ENCODE measurements at places on chromosomes 1 and 21.

GRCh38 chr1:171346881-171347280 lies 32.9 kb downstream of the FMO4 start:
- no peak for DNase-seq

DNA sequence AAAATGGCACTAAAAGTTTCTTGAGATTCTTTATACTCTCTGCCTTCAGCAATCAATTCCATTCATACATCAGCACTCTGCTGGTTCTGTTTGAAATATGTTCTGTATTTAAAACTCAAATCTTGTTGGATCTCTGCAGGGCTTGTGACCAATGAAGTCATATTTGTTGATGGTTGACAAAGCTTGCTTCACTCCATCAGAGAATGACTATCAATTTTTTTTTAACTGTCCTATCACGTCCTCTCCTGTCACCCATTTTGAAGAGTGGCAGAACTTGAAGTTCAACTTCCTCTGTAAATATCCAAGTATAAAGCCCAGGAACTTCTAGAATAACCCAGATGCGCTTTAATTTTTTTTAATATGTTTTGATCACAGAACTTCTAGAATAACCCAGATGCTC lies 10.9 kb downstream of the PRDX6 start:
- DNase-seq: no peak

DNA sequence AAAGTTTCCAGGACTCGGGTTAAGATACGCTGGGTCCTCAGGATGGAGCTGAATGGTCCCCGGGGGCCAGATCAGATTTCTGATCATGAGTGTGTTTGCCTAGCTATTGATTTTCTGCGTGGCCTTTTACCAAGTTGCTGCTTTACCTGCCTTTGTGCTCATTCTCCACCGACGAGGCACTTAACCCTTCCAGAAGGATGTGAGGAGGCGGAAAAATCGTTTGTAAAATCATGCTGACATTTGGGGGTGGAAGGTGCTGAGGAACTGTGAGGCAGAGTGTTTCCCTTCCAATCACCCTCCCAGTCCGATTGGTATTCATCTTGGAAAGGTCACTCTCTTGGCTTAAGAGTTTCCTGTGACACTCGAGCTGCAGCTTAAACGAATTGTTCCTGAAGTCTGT lies 337.1 kb upstream of the KAZN start:
- DNase-seq: no peak

GRCh38 chr21:35965699-35966098 lies 94.6 kb downstream of the SETD4 start:
- no peak for DNase-seq

DNA sequence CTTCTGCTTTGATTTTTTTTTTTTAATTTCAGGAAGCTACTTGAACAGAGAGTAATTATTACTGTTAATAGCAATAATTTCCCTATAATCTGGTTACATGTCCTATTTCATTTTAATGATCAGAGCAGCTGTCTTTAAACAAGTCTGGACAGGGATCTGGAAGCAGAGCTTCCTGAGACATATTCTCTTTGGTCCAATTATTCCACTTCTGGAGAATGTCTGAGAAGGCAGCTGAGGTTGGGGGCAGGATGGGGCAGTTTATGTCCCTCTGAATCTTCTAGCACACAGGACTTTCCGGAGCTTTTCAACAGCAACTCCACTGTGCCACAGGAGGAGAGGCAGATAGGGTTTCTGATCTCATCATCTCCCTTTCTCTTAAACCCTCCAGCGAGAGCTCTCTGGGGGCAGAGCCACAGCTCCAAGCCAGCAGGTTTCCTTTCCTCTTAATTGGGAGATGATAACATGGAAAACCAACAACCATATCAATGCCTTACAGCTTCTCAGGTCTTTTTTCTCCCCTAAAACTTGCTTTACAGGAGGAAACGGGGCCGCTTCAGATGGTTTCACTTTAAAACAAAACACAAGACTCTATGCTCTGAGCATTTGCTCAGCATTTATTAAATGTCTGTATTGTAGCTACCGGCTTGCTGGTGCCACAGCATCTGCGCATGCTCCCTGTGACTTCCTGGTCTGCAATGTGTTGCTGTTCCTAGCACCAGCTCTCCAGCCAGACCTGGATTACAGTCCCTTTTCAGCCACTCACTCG lies 425.7 kb upstream of the USP24 start:
- DNase-seq: no peak

GRCh38 chr1:155186067-155186793 lies 12.6 kb downstream of the TRIM46 start:
- DNase-seq: no peak

DNA sequence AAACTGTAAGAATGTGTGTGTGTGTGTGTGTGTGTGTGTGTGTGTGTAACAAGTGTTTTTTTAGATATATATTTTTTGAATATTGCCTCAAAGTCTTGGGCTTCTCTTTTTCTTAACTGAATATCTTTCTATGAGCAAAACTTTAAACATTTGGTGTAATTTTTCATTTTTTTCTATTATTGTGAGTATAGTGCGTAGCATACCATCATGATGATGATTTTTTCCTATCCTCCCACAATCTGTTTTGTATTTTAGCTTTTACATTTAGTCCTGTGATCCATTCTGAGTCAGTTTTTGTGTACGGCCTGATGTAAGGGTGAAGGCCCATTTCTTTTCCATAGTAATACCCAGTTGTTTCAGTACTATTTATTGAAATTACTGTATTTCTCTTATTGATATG lies 680.6 kb downstream of the TTLL7 start:
- DNase-seq: no peak

- DNase-seq: no peak
Measured at GRCh38 chr21:38671773-38672172, 134.0 kb upstream of the ETS2 start.

GRCh38 chr1:210323957-210324356 lies 4.7 kb upstream of the HHAT start:
- no peak for DNase-seq

GRCh38 chr1:97123717-97124431 lies 402.3 kb downstream of the PTBP2 start:
- DNase-seq: no peak

GRCh38 chr1:68442822-68443556 lies 6.8 kb downstream of the RPE65 start:
- DNase-seq: no peak

GRCh38 chr1:61807606-61808140 lies 65.4 kb downstream of the PATJ start:
- no peak for DNase-seq

- DNase-seq: no peak
Measured at GRCh38 chr1:177275736-177276135, 105.0 kb downstream of the BRINP2 start.

DNA sequence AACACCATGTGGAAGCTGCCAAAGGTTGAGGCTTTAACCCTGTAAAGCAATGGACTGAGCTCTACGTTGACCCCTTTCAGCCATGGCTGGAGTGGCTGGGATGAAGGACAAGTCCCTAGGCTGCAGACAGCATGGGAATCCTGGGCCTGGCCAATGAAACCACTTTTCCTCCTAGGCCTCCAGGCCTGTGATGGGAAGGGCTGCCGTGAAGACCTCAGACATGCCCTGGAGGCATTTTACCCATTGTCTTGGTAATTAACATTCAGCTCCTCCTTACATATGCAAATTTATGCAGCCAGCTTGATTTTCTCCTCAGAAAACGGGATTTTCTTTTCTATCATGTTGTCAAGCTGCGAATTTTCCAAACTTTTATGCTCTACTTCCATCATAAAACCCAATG lies 214.5 kb downstream of the RGS7 start:
- no peak for DNase-seq

DNA sequence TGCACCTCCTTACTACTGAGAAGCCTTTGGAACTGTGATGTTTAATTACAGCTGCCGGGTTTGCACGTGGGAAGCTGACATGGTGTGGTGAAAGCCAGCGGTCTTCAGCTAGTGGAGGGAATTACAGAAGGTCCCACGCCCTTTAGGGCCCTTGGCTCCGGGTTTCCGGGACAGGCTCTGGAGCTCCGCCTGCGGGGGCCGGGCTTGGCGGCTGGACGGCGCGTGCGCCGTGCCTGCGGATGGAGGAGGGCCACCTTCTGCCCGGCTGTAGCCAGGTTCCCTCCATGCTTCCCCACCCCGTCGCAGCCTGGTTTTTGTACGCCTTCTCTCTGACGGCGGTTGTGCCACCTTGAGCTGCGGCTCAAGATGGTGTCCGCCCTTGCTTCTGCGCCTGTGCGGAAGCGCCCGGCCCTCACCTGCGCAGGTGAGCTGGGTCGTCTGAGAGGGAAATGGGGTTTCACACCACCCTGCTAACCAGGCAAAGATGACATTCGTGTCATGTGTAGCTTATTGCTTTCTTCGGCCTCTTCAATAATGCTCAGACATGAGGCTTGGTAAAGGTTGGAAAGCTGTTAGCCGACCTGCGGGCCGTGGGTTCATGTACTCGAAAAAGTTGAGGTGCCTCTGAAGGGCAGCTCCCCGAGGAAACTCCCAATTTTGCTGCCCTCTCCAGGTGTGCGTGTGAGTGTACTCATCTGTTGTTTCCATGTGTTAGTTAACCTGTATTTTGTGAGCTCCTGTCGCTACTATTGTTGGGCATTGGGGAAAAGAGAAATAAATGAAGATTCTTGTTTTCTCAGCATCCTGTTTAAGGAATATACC lies 36.6 kb upstream of the OPRD1 start:
- peak; percentile 69 for DNase-seq

DNA sequence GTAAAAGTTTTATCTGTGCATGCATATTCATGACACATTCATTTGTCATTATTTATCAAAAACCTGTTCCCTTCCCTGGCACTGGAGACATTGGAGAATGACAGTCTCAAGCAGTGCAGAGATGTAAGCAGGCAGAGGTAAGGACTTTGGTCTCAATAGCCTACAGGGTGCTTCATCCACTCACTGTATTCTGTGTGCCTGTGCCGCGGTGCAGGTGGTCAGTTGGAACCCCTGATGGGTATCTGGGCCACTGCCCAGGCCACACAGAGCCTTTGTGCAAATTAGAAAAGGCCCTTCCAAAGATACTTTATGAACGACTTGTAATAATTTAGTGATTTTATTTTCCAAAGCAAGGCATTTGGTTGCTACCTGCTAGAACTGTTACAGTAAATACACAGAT lies 44.0 kb downstream of the CDC42 start:
- no peak for DNase-seq

GRCh38 chr1:2151911-2152310 lies 42.7 kb downstream of the FAAP20 start:
- DNase-seq: no peak

- DNase-seq: no peak
Measured at GRCh38 chr1:29880556-29880955, 644.2 kb downstream of the PTPRU start.

DNA sequence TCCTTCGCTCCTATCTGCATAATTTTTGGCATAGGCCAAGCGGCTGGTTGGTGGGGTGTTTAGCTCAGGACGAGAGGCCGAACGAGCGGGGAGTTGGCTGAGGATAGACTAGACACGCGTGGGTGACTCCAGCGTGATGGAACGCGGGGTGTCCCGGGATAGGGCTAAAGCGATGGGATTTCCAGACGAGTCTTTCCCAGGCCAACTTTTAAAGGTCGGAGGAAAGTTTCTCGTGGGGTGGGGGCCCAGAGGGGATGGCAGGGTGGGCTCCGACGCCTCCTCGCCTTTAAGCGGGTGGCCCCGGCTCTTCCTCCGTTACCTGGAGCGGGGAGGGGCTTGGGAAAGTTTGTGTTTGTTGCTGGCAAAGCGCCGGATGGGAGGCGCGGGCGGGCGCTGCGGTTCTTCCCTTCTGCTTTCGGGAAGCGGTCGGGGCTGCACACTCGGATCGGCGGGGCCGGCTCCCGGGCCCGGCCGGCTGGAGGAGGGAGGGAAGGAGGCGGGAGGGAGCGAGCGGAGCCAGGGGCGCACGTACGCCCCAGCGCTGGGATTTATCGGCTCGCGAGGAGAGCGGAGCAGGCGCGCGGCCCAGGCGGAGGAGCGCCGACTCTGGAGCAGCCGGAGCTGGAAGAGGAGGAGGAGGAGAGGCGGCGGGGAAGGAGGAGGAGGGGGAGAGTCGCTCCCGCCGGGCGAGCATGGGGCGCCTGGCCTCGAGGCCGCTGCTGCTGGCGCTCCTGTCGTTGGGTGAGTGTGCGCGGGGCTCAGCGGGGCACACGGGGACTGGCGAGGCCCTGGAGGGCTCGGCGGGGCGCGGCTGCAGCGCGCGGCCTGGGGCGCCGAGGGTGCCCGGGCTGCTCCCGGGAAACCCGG lies at the start of gene PTGFRN:
PTGFRN (plus strand) TSS at position 405 of the 867 bp plus-strand sequence; CDS start at position 693, 288 bp downstream.
- DNase-seq: no peak

- no peak for DNase-seq
Measured at GRCh38 chr1:68276448-68276847, 44.1 kb upstream of the WLS start.

DNA sequence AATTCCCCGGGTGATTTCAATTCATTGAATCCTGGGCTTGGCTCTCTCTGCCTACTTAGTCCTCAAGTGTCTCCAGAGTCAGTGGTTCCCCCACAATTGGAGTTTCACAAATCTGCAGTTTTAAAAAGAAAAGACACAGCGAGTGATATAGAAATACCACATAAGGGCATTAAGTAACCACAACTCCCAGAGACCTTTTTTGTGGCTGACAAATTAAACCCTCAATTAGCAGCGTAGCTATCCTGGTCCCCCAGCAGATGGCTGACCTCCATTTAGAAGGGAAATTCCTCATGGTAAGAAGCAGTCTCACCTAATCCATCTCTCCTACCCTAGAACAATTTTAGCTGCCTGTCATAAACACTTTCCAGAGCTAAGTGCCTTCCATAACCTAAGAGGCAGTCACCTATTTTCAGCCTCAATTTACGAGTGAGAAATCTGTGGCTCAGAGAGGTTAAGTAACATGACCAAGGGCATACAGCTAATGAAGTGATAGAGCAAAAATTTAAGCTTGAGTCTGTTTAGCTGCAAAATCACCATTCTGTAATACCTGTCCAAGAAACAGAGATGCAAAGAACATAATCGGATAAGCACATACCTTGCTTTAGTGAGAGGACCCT lies 56.0 kb upstream of the NBPF3 start:
- DNase-seq: no peak
